ENCODE measurements at places on chromosomes 2 and 18.

- DNase-seq: no peak
Measured at GRCh38 chr18:78794071-78794430, 185.6 kb upstream of the SALL3 start.

GRCh38 chr2:224723586-224724217, 7.5 kb upstream of the CCDC195 start:
- no peak for DNase-seq

DNA sequence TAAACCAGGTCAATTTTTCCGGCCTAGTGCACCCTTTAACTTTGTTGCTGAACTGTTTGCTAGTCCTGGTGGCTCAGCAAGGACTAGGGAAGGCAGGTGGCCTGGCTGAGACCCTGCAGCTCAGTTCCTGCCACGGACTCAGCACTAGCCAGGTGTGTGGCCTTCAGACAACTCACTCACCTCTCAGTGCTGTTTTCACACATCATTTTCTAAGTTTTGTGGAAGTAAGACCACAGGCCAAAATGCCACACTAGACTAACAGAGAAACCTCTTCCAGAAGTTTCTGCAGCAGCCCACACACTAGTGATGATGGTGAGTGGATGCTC, 65.9 kb upstream of the SLC1A4 start:
- DNase-seq: no peak

DNA sequence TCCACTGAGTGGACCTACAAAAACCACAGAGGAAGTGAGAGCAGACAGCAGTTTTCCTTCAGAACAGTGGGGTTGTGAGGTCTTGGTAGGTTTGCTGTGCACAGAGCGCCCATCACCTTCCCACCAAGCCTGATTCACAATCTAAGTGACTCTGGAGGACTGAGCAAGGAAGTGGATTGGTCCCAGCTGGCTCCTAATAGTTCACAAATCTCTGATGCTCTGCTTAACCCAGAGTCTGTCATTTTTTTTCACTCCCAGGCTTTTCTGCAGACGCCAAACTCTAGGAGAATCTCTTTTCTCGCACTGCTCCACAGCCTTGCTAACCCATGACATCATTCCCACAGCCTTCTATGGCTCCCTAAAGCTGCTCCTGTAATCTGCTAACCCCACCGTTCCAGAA, 280.4 kb downstream of the C1D start:
- no peak for DNase-seq

DNA sequence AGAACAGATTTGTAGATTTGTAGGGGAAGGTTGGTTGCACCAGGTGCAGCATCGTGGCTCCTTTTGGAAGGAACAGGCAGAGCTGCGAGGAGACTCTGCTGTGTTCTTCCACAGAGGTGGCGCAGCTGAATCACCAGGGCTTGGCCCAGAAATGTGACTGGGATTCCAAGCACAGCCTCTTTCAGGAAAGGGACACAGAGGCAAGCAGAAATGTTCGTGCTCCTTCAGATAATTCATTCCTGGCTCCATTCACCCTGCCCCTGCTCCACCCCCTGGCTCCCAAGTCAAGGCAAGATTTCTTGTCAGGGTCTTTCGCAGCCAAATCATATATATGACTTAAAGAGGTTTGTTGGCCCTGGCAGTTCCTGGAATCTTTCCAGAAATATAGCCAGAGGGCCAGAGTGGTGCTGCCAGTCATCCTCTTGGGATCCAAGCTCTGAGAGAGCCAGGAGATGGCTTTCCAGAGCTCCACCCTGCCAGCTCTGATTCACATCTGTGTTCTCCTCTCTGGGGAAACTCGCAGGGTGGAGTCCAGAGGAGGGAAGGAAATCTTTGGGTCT, 203.9 kb upstream of the TANK start:
- no peak for DNase-seq

DNA sequence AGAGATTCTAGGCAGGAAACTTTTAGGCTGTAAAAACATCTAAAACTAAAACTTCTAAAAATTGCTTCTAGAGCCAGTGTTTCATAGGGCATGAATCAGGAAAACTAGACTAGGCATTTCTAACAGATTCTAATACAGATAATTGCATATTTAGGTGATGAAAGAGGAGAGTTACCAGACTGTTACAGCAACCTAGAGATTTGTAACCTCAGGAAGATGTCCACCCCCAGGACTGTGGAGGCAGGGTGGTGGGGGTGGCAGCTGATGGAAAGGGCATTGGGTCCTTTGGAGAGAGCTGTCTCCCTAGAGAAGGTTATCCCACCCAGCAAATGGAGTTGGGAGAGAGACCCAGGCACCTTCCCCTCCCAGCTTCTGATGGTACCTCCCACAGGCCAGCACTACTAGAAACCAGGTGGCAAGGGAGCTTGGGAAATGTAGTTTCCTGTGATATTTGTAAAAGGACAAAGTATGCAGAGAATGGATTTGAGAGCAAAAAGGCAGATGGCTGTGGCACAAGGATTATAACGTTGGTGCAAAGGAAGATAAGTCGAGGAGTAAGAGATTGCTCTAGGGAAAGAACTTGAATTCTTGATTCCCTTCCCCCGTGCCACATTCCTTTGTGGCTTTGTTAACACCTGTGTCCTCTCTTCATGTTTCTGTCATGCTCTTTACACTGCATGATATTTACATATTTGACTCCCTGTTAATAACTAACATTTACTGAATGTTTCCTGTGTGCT, 75.6 kb upstream of the MGAT5 start:
- no peak for DNase-seq

- no peak for DNase-seq
Measured at GRCh38 chr2:46230115-46230571, 67.1 kb upstream of the EPAS1 start.

DNA sequence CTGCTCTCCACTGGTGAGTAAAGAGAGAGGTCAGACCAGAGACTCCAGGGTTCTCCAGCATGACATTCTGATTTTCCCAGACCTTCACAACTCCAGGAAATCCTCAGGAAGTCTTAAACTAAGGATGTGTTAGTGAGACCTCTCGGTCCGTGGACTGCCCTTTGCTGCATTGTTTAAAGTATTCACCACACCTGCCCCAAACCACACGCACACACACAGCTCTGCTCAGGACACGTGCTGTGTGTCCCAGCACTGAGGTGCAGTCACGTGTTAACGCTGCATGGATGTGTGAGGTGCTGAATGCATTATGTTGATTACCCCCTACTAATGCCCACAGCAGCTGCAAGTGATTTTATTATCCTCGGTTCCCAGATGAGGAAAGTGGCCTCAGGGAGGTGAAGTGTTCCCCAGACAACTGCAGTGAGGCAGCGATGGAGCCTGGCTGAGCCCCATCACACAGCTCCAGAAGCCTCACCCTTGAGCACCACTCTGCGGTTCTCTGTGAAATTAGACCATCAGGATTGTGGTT, 68.4 kb downstream of the TRAPPC12 start:
- DNase-seq: no peak

DNA sequence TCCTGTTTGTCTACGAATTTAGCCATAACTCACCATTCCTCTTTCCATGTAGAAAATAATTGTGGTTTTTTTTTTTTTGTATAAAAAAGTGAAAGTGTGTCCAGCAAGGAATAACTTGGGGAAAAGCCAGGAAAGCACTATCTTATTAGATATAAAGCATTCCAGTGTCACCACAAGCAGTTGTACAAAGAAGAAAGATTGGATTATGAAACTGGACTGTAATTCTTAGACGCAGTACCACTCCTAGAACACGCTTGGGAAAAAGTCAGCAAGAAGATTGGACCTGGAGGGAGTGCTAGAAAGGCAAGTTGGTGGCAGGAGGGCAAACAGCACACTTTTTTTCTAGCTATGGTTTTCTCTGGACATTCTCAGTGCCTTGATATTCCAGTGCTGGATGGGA, 186.7 kb downstream of the PARD3B start:
- DNase-seq: no peak

GRCh38 chr2:196758474-196759377, 40.8 kb downstream of the GTF3C3 start:
- DNase-seq: no peak

- no peak for DNase-seq
Measured at GRCh38 chr18:754656-755055, 42.2 kb upstream of the ENOSF1 start.

- no peak for DNase-seq
Measured at GRCh38 chr18:12106471-12106870, 12.8 kb downstream of the ANKRD62 start.

DNA sequence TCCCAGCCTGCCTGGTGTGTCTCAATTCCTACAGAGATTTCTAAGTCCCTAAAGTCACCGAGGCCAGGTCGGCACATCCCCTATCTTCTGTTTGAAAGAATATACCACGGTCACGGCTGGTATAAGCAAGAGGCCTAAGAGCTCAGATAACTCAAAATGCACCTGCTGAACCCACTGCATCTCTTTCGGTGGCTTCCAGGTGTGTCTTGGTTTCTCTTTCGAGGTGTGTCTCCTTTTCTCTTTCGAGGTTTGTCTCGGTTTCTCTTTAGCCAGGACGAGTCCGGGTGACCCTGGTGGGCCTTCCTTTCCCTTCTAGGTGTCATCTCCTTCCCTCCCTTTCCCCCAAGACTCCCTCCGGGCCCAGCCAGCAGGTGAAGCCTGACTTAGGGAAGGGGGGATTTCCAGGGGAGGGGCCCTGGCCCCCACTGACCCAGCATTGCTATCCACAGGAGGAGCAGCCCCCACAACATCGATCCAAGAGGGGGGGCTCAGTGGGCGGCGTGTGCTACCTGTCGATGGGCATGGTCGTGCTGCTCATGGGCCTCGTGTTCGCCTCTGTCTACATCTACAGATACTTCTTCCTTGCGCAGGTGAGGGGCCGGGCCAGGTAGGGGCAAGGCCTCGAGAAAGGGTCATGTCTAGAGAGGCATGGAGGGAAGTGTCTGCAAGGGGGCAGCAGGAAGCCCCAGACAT, 8.4 kb downstream of the ITM2C start:
- DNase-seq: no peak

GRCh38 chr18:12772111-12772510, 69.3 kb downstream of the PSMG2 start:
- DNase-seq: no peak

GRCh38 chr2:6823111-6823510, 42.6 kb downstream of the CMPK2 start:
- DNase-seq: no peak

DNA sequence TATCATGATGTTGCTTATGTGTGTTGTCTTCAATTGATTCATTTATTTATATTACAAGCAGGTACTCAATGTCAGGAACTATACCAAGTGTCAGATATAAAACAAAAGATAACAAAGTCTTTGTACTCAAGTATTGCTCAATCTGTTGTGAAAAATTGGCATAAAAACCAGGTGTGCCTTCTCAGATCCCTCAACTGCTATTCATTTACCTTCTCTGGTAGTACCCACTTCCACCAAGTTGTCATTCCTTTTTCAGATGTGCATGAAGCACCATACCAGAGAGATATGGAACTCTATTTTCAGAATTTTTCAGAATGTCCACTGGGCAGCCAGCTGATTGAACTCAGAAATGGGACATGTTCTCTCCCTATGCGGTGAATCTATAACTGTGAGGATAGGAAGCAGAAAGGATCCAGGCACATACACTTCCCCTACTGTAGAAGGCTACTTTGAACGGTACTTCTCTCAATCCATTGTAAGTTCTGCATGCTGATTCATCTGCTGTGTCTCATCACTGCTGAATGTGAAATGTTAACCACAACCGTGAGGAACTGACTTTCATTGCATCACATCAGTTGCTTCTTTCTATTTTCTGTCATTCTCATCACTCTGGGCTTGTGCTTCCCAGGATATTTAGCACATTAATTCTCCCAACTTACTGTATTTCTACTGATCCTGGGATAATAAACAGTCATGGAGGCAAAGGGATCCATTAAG, 1621.3 kb downstream of the SUCLG1 start:
- no peak for DNase-seq

DNA sequence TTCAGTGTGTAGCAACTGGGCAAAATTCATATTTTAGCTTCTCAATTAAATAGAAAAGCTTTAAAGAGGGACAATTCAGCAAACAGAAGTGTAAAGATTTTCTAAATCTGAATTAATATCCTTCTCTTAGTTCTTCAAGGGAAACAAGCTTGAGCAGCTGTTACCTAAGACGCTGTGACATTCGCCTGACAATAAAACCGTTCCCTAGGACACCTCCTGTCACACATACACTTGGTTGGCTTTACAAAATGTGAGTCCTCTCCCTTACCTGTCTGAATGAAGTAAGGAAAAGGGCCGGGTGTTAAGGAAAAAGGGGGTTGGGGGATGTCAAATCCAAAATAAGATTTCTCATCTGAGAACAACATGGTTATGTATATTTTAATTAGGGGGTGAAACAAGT, 2.1 kb downstream of the SERTAD2 start:
- DNase-seq: no peak

GRCh38 chr2:239870863-239871262, 154.3 kb downstream of the NDUFA10 start:
- DNase-seq: no peak

DNA sequence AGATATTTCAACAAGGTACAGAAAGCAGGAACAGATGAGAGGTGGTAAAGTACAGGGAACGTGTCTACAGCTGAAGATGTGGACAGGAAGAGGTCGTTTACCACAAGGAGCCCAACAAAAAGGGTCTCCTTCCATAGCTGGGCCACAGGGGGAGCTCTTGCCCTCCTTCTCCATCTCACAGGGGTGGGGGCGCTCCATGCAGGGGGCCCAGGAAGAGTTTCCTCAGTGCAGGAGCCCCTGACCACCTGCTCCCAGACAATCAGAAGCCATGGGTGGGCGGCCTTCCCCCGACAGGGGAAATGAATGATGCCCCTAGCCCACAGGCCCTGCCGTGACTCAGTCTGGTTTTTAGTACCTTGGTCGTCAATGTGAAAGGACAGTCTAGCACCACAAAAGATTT, 163.6 kb upstream of the ZNF516 start:
- DNase-seq: no peak

DNA sequence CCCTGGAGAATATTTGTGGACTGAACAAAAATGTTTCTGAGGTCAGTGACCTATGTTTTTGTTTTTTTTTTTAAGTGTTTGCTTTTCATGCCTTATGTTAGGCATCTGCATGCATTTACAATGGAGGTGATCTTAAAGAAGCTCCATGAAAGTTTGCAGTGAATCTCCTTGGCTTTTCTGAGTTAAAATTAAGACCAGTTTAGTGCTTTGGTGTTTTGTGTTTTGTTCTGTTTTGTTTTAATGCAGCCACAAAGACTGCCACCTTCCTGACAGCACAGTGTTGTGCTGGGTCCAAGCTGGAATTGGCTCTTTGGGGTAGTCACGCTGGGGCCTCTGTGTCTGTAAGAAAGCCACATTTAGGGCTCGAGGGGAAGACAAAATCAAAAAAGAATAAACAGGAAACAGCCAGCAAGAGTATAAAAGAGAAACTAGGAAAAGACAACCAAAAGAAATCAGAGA, 396.2 kb downstream of the ARHGAP15 start:
- DNase-seq: no peak

- DNase-seq: no peak
Measured at GRCh38 chr2:177201919-177202346, 10.7 kb upstream of the HNRNPA3 start.

Data from stimulated activated CD8-positive, alpha-beta memory T cell treated with anti-CD3 and anti-CD28 coated beads, Interleukin-7, amount 100 ng/mL, for 24 hours (primary cell).